Naive thymus-derived CD8-positive, alpha-beta T cell (primary cell): ENCODE measurements at places on chromosomes 1 and 21. TPM values are rescaled to one million over a fixed set of nuclear protein-coding genes. Genes with fewer than 3 reads are reported as not detected.
A peak's percentile ranks its signal among the peaks of the same experiment; 100 is the strongest.

Gene ITLN1
- polyA plus RNA-seq: not detected

GRCh38 chr1:15410884-15411245, 1.2 kb downstream of the EFHD2 start:
- no peak for DNase-seq

GRCh38 chr1:108504447-108504846, 54.3 kb downstream of the NBPF6 start:
- DNase-seq: no peak

GRCh38 chr1:20574686-20575540, 14.0 kb upstream of the CDA start:
- peak; percentile 60 for DNase-seq

Gene ARHGAP29
- not detected for polyA plus RNA-seq

DNA sequence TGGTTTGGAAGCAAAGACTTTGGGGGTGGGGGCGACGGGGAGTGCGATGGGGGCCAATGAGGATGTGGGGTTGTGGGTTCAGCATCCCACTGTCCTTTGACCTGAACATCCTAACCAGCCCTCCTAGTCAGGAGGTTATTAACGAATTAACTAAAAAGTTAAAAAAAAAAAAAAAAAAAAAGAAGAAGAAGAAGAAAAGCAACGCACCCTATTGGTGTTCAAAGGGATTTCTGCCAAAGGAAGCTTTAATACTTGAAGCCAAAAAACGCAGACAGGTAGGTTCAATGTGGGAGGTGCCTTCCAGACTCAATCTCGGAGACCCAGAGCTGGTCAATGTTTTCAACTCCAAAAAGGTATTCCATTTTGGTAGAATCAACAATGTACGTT, 2.2 kb downstream of the CLIC6 start:
- no peak for DNase-seq

Gene EPHA2
- not detected for polyA plus RNA-seq

GRCh38 chr1:229941160-229941559, 125.9 kb upstream of the GALNT2 start:
- no peak for DNase-seq

Gene TNFAIP8L2
- polyA plus RNA-seq: 11.7 TPM

Gene MAGI3
- polyA plus RNA-seq: 0.44 TPM

DNA sequence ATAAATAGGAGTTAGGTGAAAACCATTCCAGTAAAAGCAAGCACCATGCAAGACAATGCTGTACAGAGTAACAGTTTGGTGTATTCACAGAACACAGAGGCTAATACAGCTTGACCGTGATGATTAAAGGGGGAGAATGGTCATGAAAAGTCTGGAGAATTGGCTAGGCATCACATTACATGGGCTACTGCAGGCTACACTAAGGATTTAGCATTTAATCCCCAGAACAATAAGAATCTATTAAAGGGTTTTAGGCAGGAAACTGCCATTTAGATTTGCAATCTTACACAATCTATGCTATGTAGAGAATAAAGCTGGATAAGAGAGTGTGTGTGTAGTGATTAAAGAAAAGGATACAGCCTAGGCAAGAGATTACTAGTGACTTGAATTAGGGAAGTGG, 30.6 kb downstream of the HFM1 start:
- no peak for DNase-seq

- no peak for DNase-seq
Measured at GRCh38 chr21:40901691-40902090, 54.7 kb upstream of the DSCAM start.

DNA sequence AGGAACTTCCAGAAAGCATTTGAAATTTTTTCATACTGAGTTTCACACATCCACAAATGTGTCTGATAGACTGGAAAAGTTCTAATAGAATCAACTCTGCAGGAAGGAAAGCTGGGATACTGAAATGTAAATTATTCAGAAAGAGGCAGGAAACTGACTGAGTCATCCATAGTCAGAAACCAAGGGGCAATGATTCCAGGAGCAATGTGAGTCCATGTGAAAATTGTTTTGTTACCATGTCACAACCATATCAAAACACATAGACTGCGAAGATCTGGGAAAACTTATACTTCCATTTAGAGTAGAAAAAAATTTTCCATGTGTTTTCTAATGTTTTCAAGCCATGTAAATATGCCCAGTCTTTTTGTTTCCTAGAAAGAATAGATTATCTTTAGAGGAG, 142.3 kb upstream of the TMPRSS15 start:
- DNase-seq: no peak
